Stimulated activated CD8-positive, alpha-beta memory T cell treated with anti-CD3 and anti-CD28 coated beads, Interleukin-4, amount 100 ng/mL, for 24 hours (primary cell): ENCODE measurements at places on chromosomes 4 and X.

DNA sequence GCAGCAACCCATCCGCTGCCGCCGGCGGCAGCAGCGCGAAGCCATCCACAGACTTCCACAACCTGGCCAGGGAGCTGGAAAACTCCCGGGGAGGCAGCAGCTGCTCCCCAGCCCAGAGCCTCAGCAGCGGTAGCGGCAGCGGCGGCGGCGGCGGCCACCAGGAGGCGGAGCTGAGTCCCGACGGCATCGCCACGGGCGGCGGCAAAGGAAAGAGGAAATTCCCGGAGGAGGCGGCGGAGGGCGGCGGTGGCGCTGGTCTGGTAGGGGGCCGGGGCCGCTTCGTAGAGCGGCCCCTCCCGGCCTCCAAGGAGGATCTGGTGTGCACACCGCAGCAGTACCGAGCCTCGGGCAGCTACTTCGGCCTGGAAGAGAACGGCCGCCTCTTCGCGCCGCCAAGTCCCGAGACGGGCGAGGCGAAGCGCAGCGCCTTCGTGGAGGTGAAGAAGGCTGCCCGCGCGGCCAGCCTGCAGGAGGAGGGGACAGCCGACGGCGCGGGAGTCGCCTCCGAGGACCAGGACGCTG is 4.9 kb downstream of the PRDM8 start:
- peak; percentile 67 for DNase-seq

DNA sequence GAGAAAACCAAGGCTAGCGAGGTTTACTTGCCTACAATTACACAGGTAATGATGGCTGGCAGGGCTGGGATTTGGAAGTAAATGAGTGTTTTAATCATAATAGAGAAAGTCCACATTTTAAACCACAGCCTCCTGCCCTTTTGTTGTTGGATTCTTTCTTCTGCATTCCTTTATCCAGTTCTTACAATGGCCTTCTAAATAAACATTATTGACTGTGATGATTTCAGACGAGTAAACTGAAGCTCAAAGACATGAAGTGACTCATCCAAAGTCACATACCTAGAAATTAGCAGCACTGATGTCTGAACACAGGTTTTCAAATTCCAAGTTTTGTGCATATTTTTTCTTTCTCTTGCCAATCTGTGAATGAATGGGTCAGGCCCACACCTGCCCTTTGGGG is 51.2 kb upstream of the C1QTNF7 start:
- DNase-seq, result no peak

GRCh38 chr4:183905593-183906488 is 734 bp downstream of the STOX2 start:
- DNase-seq, result no peak

DNA sequence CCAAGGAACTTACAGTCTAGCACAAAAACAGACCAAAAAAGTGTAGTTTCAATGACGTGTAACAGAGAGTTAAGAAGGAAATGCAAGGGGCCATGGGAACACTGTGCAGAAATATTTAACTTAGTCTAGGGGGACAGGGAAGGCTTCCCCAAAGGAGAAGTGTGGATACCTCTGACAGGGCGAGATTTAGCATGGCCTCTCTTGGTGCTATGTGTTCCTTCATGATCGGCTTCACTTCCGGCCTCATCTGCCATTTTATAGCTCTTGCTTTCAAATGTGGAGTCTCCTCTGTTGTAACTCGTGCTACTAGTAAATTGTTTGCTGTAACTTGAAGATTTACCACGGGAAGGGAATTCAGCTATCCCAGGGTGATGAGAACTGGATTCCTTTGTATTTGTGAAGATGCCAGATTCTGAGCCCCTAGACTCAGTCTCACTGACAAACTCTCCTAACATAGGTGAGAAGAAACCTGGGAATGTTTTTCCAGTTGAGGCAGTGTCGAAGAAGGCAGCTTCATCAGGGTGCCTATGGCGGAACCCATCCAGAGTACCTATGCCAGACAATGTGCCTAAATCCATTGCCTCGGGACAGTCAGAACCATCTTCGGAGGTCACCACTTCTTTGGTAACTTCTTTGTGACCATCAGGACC is 5.0 kb downstream of the FGA start:
- no peak for DNase-seq

- DNase-seq, result no peak
Observed at GRCh38 chrX:13386636-13387035, 66.8 kb upstream of the ATXN3L start.

GRCh38 chr4:3829211-3829955 is 63.2 kb downstream of the ADRA2C start:
- no peak for DNase-seq
